ENCODE measurements at places on chromosomes 16 and 17. TPM values are rescaled to one million over a fixed set of nuclear protein-coding genes. Genes with fewer than 3 reads are reported as not detected.

Gene TBC1D3H
- polyA plus RNA-seq: not detected

Gene JUP
- 246 TPM for polyA plus RNA-seq

Gene HOXB1
- 0.27 TPM for polyA plus RNA-seq

Gene KCNH6
- 2.2 TPM for polyA plus RNA-seq

Gene KRTAP2-3
- not detected for polyA plus RNA-seq

Gene MIF4GD
- 24.1 TPM for polyA plus RNA-seq

Gene PRR29
- polyA plus RNA-seq: 4.0 TPM

Gene TIMP2
- polyA plus RNA-seq: 166 TPM

Gene FBXO39
- polyA plus RNA-seq: 0.10 TPM

DNA sequence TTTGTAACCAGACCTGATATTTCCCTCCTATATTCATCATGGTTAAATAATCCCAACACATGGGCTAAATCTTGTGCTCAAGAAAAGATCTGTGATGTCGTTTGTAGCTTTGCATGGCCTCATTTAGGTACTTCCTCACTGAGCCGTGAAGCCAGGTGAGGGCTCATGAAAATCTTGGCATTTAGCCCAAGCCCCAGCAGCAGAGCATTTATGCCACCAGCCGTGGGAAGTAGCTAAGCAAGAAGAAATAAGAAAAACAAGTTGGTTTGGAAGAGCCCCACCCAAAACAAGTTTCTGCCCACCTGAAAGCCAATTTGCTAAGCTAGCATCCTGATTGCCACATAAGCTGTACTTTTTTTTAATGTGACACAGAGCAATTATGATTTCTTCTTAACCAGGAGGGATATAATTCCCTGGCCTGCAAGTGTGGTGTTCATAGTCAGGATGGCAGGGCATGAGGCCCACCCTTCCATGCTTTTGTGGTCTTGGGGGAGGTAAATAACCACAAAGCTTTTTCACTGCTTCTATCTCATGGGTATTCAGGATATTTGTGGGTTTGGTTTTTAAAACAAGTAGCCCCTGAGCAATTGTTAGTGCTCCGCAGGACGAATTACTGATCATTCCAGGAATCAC is 10.5 kb downstream of the TMIGD1 start:
- peak; percentile 55 for DNase-seq

DNA sequence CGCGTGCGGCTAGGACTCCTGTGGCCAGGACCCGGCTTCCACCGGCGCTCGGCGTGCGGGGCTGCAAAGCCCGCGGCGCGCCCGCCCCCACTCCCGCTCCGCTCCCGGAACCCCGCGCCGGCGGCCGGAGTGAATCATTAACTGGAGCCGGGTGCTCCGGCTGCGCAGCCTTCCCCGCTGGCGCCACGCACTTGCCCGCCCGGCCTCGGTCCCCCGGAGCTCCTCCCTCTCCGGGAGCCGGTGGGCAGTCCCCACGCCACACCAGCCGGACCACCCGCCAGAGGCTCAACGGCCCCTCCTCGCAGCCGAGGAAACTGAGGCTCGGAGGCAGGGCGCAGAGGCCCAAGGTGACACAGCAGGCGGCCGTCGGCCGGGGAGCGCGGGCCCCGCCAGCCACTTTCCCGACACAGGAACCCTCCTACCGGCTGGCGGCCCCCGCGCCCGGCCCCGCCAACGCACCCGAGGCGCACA is 580 bp downstream of the BCAR1 start:
- DNase-seq: no peak

- DNase-seq: no peak
Measured at GRCh38 chr17:19996502-19996901, 12.7 kb upstream of the SPECC1 start.

GRCh38 chr17:57178839-57179238 is 77.5 kb upstream of the MSI2 start:
- no peak for DNase-seq

GRCh38 chr16:8929086-8929748 is 34.5 kb downstream of the USP7 start:
- no peak for DNase-seq

DNA sequence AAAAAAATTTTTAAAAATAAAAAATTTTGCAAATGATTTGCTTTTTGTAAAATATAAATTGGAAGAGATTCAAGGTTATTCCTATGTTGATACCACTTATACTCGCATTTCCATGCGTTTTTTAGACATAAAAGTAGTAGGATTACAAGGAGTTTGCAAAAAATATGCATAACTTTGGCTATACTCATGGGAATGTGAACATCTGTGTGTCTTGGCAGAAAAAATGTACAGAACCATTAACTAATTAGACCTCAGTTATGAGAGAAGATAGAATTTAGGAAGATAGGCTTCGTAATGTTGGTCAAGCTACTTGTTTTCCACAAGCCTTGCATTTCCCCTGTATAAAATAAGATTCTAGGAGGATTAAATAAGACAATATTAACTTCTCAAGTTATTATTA is 61.1 kb upstream of the VPS4A start:
- no peak for DNase-seq

DNA sequence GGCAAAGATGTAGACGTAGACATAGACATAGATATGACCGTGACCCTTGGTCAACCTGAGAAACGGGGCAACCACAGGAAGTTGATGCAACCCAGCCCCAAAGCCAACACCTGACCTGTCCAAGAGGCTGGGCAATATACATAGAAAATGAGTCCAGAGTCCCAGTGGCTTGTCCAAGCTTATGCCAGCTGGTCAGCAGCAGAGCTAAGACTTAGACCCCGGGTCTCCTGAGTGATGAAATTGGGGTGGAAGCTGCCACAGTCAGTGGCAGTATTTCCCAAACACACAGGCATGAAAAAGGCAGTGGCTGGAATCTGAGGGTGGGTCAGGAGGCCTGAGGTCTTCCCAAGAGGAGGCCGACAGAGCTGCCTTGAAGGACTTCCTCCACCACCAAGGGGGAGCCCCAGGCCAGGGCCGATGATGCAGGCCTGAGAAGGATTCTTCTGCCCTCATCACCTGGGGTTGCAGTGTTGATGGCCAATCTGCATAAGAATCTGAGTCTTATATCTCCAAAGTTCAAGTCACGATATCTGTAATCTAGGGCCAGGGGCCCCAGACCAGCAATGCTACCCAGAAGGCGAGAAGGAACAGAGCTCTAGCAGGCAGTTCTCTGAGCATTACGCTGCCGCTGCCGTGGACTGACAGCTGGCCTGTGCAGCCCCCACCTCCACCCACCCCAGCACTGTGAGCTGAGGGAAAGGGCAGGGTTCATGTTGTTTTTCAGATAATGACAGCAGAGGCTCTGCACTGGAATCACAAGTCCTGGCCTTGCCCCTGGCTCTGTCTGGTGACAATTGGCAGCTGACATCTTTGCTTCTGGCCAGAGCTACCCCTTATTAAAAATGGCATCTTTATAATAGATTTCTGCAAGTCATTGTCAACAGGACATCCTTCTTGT is 72.7 kb downstream of the GNAO1 start:
- DNase-seq: no peak

GRCh38 chr16:57115514-57116182 is 23.3 kb downstream of the CPNE2 start:
- no peak for DNase-seq

- DNase-seq: no peak
Measured at GRCh38 chr16:30858829-30859423, 35.0 kb downstream of the BCL7C start.

- no peak for DNase-seq
Measured at GRCh38 chr16:9007177-9007794, 43.6 kb upstream of the USP7 start.

DNA sequence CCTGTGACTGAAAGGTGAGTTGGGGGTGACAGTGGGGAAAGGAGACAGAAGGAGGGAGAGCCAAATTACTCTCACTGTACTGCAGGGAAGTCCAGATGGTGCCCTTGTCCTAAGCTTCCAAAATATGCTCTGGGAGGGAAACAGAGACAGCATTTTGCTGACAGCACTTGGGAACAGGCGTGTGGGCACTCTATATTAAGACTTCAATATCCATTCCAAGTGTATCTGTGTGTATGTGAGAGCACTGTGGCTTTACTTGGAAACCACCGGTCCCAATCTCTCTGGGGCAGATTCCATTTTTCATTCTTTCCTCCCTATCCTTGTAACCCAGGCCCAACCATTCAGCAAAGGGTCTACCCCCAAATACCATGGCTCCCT is 407.3 kb downstream of the UTP18 start:
- no peak for DNase-seq

GRCh38 chr17:564526-565065 is 150.0 kb downstream of the VPS53 start:
- no peak for DNase-seq

DNA sequence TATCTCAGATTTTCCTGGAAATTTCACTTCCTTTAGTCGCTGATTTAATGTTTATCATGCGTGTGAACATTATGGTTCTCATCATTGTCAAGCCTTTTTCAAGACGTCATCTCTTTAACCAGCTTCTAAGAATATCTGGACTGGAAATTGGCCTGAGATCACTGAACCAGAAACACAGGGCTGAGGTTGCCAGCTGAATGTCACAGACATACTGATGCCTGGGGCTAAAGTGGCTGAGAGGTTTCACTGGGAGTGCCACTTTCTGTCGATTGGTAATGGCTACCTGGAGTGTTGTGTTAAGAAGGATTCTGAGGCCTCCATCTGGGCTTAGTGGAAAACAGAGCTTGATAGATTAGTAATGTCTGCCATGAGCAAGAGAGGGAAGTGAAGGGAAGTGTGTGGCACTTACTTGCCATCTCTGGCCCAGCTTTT is 54.2 kb downstream of the CRISPLD2 start:
- no peak for DNase-seq

- DNase-seq: no peak
Measured at GRCh38 chr17:47830396-47831002, 842 bp downstream of the MRPL10 start.

DNA sequence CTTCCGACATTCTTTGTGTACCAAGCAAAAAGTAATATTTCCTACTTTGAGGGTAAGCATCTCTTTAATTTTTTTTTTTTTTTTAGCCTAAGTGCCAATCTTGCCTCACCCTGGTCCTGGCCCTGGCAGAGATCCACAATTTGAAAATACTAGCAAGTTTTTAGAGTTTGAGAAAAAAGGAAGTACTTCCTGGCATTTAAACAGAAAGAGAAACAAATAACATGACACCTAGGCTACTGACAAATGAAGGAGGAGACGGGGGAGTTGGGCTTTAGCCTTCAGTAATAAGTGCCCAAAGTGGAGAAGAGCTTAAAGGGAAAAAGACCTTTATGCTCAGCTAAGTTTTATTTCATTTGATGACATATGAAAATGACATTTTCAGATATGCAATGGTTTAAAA is 92.8 kb downstream of the HS3ST3A1 start:
- no peak for DNase-seq

DNA sequence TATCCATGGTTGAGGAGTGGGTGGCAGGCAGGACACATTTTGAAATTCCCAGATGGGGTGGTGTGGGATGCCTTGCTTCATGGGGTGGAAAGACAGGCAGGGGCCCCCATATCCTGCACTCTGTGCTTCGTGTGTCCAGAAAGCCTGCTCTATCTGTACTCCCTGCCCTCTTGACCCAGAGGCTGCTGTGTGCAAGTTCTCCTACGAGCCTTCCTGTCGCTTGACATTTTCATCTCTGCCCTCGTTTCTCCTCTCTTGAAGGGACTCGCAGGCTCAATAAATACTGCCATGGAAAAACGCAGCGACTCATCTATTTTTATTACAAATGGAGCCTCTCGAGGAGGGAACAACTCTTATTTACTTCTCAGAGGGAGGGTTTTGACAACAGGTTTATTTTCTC is 254.8 kb downstream of the XYLT1 start:
- no peak for DNase-seq

DNA sequence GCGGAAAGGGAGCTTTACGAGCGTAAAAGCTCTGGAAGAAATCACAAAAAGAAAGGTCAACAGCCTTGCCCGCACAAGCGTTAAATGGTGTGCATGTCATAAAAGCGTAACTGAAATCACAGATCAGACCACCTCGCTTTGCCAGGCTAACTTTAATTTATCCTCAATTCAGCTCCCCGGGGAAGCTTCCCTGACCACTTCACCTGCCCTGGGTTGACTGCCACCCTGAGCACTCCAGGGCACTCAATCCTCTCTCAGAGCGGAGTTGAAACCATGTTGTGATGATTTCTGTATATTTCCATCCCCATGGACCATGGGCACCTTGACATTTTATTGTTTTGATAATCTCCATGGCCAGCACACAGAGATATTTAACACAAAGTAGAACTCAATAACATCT is 16.1 kb upstream of the NAGS start:
- no peak for DNase-seq

GRCh38 chr17:80426671-80427326 is 11.8 kb downstream of the ENDOV start:
- DNase-seq: peak; percentile 59

- DNase-seq: no peak
Measured at GRCh38 chr17:46979147-46979863, at the start of gene RPRML. RPRML (minus strand) TSS chr17:46979253; CDS start chr17:46979007, 246 bp downstream.

DNA sequence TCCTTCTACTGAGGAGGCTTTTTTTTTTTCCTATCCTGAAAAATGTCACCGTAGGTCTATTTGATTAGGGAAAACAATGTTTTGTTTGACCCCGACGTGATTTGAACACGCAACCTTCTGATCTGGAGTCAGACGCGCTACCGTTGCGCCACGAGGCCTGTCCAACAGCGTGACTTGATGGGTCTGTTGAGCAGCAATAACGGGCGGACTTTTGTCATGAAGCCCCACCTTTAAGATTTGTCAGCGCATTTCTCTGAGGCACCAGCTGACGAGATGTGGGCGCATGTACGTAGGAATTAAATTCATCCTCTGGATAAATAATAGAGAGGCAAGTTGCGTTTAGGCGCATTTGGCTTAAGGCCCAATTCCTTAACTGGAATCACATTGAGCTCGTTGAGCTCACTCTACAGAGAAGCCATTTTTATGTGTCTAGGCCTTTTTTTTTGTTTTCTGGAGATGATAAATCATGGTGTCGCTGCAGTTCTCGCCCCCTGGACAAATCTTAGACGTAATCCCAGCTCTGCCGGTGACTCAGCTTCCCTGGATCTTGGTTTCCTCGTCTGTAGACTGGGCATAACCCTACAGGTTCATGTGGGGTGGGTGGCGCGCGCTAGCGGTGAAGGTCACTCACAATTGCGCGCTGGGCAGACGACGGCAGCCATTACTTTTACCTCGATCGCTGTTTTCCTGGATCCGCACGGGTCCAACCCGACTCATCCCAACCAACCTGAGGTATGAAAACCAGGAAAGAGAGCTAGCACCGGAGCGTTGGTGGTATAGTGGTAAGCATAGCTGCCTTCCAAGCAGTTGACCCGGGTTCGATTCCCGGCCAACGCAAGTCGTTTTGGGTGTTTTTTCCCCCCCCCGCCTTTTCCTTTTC is 10.6 kb upstream of the AURKB start:
- peak; percentile 97 for DNase-seq

GRCh38 chr17:63258785-63259184 is 187.3 kb downstream of the CYB561 start:
- no peak for DNase-seq

DNA sequence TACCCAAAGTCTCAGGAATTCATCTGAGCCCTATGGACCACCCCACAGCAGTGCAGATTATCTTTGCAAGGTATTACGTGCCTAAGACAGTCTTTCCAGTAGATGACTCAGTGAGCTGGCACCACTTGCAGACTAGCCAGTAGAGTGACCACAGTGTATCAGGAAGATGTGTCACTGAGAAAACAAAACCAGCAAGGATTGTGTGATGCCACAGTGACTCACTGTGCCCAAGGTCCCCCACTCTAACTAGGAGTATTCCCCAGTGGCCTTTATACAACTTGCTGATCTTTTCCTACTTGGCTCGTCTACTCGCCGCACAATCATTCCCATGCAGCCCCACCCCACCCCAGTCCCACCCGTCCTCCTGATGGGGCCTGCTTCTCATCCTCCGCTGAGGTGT is 26.8 kb upstream of the PRKCA start:
- DNase-seq: no peak
